Stimulated activated CD8-positive, alpha-beta memory T cell treated with anti-CD3 and anti-CD28 coated beads, Interleukin-7, amount 100 ng/mL, for 1 hour (primary cell): ENCODE measurements at places on chromosomes 7 and 10.

DNA sequence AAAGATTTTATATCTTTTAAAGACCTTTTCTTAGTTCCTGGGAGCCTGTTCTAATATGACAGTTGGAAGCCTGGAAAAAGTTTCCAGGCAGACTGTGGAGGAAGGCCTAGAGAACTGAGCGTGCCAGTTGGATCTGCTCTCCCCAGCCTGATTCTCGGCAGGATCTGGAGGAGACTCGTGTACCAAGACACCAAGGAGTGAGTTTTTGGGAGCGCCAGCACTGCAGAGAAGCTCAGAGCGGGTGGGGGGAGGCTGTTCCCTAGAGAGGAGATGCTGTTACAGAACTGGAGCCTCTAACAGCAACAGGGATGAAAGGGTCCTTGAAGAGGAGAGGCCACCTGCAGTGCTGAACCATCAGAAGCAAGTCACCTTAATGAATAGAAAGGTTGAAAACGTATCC is 52.9 kb downstream of the LYZL2 start:
- no peak for DNase-seq

GRCh38 chr7:31065840-31066239 is 13.7 kb downstream of the ADCYAP1R1 start:
- DNase-seq = no peak

GRCh38 chr7:127897704-127898454 is 133.4 kb downstream of the LRRC4 start:
- DNase-seq = no peak

DNA sequence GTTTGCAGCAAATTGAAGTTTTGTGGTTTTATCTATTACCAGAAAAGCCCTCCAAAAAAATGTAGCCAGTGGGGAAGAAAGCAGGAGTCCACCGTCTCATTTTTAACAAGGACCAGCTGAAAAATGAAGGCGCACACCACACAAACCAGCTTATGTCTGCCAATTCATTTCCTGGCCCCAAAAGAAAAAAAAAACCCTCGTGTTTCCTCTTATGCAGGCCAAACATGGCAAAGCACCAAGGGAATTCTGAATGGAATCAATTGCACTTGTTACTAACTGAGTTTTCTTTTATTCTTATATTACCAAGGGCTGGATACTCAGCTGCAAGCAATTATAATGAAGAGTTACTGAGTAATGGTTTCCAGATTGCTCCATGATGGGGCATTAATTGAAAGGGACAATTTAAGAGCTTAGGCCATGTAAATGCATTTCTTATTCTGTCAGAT is 428.3 kb upstream of the NPVF start:
- no peak for DNase-seq

GRCh38 chr10:31030260-31030659 is 1.4 kb downstream of the ZNF438 start:
- no peak for DNase-seq
